ENCODE measurements at places on chromosomes 12 and 14.

DNA sequence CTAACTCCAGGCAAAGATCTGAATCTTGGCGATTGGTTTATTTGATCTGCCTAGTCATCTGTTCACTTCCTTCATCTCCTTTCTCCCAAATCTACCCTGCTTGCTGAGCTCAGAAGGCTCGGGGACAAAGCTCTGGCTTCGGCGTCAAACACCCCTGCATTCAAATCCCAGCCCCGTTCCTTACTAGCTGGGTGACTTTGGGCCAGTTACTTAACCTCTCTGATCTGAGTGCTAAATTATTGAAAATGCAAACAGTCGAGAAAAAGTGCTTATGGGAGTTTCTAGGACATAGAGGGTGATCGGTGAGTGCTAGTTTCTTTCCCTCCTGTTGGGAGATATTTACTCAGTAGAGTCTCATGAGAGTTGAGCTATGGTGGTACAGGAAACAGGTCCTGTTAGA, 121.2 kb upstream of the RFLNA start:
- no peak for DNase-seq

DNA sequence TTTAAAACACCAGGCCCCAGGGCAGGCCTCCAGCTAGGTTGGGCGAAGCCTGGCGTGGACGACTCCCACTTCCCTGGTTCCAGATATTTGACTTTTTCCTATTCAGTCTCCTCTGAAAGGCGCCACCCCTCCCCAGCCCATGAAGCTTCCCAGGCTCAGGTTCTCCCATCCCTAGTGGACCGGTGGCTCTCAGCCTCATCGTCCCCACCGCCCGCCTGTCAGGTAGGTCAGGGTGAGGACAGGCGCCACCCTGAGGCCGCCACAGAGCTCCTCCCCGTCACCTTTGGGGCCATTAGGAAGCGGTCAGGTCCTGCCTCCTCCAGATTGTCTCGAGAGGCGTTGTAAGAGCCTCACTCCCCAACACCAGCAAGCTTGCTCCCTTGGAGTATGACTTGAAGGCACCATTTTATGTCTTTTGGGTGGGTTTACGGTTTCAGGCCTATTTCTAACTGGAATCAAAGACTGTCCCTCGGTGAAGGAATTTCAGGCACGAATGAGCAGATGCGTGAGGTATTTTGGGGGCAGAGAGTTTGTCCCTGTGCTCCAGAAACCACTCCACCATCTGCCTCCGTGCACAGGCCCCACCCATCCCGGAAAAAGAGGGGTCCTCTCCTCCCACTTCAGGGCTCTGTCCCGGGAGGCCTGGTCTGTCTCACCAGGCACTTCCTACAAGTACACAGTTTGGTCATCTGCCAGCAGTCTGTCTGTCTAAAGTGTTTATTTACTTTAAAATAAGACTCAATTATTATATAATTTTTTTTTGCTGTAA, 55.6 kb downstream of the TSPAN9 start:
- DNase-seq = no peak

DNA sequence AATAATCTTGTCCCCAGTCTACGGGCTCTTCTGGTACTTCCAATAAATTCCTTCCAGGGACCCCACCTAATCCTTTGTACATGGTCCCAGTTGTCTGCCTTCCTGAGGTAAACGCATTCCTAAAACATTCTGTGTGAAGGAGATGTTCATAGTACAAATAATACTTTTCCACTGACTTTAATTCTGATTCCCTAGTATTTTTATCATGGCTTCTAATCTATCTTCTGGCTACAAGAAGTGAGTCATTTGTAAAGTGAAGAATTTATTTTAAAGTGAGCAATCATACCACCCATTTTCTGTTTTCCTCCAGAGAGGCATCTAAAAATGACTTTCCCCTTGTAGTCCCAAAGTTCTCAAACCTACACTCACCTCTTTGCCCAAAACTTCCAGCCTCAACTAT, 65.9 kb upstream of the NUDT4 start:
- no peak for DNase-seq

GRCh38 chr12:2266666-2267620, 214.2 kb downstream of the CACNA1C start:
- DNase-seq = no peak

- DNase-seq = no peak
Measured at GRCh38 chr12:119178544-119179334, at the start of gene HSPB8. HSPB8 (plus strand) TSS chr12:119178931; CDS start chr12:119179313, 382 bp downstream.

Measured in stimulated activated naive CD8-positive, alpha-beta T cell treated with anti-CD3 and anti-CD28 coated beads, Interleukin-15, Interleukin-2, amounts not matched to agents 100 U/mL and 50 U/mL, for 24 hours (primary cell).